T-helper 17 cell (primary cell): ENCODE measurements at places on chromosomes 11 and 22. TPM values are rescaled to one million over a fixed set of nuclear protein-coding genes. Genes with fewer than 3 reads are reported as not detected.

GRCh38 chr11:33379947-33380346 is 122.8 kb downstream of the HIPK3 start:
- no peak overlapping the region for H3K27ac ChIP-seq
- H3K36me3 ChIP-seq: no peaks in the 10 kb centered on the region
- no peak for DNase-seq

- H3K27ac ChIP-seq: no peak overlapping the region
- no peaks in the 10 kb centered on the region for H3K27me3 ChIP-seq
- peaks cover 12% of the 10 kb centered on the region for H3K4me1 ChIP-seq
Observed at GRCh38 chr11:63417174-63417852, 47.7 kb downstream of the SLC22A9 start.

- DNase-seq: no peak
- no peaks in the 10 kb centered on the region for H3K36me3 ChIP-seq
- no peak overlapping the region for H3K4me3 ChIP-seq
- peaks cover 7% of the 10 kb centered on the region for H3K4me1 ChIP-seq
- H3K27me3 ChIP-seq: peaks cover 84% of the 10 kb centered on the region
- H3K27ac ChIP-seq: no peak overlapping the region
Observed at GRCh38 chr22:44583061-44583760, 85.2 kb upstream of the RTL6 start.

Gene PLAAT5
- total RNA-seq: not detected
